Renal cortical epithelial cell (primary cell): ENCODE measurements at places on chromosomes 6 and 20.

DNA sequence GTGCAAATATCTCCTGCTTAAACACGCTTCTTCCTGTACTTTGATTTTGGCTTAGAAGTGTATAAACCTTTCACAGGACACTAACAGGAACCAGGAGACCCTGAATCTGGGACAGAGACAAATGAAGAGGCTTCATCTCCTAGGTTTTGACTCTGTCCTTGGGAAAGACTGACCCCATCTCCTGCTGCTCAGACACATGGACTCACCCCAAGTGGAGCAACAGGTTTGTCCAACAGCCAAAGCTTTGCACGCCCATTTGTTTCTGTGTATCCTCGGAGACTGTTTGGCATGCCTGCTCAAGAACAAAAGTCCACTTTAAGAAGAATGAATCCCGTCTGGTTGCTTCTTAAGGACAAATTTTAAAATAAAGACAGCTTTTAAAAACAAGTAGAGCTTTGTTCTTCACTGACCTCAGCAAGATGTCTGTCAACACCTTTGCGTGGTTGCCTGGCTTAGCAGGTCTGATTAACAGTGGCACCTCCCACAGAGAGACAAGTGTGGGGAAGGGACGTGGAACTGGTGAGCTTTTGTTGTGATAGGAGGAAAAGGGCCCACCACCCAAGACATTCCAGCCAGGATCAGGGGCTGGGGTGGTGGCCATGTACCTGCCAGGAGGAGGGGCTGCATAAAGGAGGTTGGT, 202.6 kb downstream of the SOD2 start:
- no peak for DNase-seq

DNA sequence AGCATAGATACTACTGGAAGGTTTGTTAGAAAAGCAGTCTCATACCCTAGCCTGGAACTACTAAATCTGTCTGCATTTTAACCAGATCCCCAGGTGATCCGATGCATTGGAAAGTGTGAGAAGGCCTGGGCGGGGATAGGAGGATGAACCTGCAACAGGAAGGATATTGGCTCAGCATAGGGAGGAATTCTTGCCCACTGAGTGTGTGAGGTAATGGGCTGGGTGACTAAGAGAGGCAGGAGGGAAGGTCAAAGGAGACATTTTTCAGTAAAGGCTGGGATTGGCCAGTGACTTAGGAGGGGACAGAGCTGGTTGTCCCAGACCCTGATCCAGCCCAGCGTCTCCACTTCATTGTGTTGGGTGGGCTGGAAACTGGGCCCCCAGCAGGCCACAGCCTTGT, 191.0 kb upstream of the LRFN2 start:
- DNase-seq, result peak; percentile 57

DNA sequence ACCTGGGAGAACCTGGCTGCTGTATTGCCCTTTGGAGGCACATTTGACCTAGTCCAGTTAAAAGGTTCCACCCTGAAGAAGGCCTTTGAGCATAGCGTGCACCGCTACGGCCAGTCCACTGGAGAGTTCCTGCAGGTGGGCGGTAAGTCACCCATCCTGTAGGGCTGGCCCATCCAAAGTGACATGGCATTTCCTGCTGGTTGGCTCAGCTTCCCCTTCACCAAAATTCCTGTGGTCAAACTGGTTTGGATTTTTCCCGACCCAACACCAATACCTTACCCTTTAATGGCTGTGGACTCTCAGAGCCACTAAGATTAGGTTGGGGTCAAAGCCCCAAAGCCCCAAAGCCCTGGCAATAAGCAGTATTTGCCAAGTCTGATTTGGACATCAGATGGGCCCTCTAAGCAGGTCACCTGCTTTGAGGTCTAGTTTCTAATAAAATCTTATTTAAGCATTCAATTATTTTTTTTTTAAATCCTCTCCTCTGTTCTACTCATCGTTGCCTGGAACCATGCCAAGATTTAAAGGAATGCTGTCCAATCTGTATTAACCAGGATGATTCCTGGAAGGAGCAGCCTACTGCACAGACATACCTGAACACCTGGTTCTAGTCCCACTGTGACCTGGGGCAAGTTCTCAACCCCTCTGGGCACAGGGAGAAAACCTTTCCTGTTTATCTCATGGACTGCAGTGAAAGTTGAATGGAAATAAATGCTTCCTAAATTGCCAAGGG, 40.8 kb downstream of the NT5E start:
- DNase-seq, result peak; percentile 47

- DNase-seq, result no peak
These were observed 3.7 kb upstream of the SIRPA start for GRCh38 chr20:1891263-1892118.

DNA sequence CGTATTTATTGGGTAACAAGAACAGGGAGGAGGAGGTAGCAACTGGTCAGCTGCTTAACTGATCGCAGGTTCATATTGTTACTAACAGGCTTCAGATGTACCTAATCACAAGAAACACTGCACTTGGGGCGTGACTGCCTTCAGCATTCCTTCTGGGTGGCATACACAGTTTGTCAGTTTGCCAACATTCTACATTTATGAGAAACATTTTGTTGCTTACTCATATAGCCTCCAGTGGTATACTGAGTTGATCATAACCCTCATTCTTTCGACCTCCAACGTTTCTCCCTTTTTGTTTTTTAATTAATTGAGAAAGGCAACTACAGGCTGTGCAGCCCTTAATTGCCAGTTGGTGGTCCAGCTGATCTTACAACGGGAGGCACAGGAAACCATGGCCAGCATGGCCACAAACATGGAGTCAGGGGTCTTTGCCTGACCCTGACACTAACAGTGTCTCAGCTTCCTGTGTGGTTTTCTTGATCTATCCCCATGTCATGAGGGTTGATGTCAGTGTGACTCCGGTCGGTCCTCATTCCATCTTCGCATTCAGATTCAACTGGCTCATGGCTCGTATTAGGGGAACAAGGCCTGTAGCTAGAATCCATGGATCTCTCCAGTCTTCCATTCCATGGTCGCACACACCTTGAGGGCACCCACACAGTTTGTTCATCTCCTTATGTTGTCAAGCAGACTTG, 9.4 kb downstream of the EPB41L2 start:
- DNase-seq, result peak; percentile 54

DNA sequence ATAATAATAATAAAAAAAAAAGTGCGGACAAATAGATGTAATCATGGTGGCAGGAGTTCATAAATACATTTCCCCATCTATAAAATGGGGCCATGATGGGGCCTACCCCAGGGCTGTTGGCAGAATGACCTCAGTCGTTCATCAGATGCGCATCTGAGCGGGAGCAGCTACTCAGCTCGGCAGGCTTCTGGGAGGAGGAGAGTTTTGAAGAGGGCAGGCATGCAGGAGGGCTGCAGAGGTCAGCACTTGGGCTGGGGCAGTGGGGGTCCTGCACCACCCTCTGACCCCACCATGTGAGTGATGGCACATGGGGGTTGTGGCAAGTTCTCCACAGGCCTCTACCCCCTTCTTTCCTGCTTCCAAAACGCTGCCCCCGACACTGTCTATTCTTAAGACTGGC, 373.5 kb downstream of the ZFAND3 start:
- DNase-seq, result no peak

DNA sequence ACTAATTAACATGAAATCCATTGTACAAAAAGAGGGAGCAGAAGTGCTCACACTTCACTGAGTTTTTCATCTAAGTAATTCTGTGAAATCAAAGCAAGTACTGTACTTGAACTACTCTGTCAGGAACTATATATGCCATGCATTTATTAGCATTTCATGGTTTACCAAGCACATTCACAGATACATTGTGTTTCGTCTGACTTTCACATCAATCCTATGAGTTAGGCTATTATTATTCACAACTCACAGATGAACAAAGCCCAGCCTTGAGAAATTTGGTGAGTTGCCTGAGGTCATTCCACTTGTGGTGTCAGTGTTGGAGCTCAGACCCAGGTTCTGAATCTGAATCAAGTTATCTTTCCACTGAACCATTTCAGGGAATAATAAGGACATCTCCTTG, 33.7 kb upstream of the TENT5A start:
- no peak for DNase-seq

GRCh38 chr6:161443848-161444247, 170.0 kb upstream of the AGPAT4 start:
- peak; percentile 57 for DNase-seq

- DNase-seq, result no peak
These were observed 6.2 kb upstream of the TAB2 start for GRCh38 chr6:149311293-149311692.

DNA sequence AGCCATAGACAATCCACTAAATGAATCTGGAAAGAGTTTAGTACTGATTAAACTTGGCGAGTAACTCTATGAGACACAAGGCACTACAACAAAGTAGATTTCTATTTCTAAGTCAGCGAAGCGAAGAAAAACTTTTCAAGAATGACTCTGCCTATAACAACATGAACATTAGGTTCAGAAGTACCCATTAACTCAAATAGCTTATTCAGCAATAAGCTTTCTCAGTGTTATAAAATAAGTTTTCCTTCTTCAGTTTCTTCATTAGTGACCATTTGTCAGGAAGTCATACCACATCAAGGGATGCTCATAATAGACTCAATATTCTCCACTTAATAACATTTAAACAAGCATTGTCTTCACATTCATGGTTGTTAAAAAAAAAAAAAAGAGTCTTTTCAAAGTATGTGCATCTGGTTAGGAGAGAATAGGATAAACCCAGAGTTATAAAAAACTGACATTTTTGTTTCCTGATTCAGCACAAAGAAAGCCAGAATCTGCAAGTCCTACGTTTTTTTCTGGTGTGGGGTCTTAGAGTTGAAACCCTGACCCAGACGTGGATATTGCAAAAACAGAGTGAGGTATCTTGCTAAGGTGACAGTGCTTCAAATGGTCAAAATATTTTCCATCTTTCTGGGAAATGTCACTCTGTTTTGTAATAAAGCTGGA, 148.2 kb upstream of the PREP start:
- peak; percentile 88 for DNase-seq

GRCh38 chr6:119240257-119241110, 109.1 kb downstream of the MAN1A1 start:
- DNase-seq, result peak; percentile 86

DNA sequence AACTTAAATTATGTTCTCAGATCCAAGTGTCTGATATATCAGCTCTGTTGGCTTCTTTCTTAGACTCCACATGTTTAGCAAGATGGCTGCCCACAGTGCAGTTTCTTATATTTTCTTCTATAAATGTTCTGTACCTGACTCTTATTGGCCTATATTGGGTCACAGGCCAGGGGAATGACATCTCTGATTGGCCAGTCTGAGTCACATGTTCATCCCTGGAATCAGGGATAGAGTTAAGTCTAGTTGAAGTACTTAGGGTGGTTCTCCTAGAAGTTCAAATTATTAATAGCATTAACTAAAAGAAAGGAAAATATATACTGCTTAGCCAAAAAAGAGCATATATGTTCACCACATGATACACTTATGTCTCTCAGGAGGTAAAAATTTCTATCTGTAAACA, 105.3 kb upstream of the SLC22A16 start:
- no peak for DNase-seq

DNA sequence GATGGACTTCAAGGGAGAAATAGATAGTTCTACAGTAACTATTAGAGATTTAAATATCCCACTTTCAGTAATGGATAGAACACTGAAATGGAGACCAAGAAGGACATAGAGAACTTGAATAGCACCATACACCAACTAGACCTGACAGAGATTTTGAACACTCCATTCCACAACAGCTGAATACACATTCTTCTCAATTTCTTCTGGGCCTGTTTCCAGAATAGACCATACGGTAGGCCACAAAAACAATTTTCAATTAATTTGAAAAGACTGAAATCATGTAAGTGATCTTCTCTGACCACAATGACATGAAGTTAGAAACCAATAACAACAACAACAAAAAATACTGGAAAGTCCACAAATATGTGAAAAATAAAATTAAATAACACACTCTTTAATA, 979.1 kb upstream of the FLRT3 start:
- no peak for DNase-seq

GRCh38 chr6:168057836-168058235, 21.2 kb downstream of the FRMD1 start:
- no peak for DNase-seq

DNA sequence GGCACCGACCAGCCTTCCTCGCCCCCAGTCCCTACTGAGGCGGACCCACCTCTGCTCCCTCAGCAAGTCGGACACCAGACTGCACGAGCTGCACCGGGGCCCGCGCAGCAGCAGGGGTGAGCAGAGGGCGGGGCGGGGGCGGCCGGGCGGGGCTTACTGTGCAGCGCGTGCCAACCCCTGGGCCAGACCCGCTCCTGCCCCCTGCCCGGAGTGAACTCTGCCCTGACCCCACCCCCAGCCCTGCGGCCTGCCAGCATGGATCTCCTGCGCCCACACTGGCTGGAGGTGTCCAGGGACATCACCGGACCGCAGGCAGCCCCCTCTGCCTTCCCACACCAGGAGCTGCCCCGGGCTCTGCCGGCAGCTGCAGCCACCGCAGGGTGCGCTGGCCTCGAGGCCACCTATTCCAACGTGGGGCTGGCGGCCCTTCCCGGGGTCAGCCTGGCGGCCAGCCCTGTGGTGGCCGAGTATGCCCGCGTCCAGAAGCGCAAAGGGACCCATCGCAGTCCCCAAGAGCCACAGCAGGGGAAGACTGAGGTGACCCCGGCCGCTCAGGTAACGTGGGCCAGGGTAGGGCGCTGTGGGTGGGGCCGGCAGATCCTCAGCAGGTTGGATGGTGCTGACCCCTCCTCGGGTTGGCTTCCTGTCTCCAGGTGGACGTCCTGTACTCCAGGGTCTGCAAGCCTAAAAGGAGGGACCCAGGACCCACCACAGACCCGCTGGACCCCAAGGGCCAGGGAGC, 1.5 kb upstream of the SLC2A4RG start:
- DNase-seq, result no peak
